ENCODE measurements at places on chromosomes 4 and X.

DNA sequence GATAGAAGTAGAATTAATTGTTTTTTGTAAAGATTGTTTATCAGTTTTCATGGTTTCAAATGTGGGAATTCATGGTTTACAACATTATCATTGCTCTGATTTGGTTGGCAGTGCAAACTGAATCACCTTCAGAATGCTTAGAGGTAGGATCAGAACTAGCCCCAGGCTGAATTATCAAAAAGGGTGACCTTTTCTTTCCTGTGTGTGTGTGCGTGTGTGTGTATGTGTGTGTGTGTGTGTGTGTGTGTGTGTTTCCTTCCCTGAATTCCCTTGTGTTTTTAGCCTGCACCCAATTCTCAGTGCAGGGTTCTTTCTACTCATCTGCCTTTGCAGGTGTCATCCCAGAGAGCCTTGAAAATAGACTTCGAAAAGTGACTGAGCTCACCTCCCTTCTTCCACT lies 125.0 kb downstream of the BMPR1B start:
- no peak for DNase-seq

DNA sequence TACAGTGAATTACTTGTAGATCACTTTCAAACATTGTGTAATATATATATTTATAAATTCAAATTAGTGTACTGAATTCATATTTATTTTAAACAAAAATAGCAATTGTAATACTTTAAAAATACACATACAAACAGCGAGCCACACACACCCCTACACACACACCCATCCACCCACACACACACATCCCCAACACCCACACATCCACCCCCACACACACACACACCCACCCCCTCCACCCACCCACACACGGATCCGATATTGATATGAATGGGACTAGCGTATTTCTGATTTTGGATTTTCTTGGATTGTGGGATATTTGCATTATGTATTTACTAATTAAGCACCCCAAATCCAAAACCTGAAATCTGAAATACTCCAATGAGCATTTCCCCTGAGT lies 451.2 kb downstream of the PCDH7 start:
- no peak for DNase-seq

DNA sequence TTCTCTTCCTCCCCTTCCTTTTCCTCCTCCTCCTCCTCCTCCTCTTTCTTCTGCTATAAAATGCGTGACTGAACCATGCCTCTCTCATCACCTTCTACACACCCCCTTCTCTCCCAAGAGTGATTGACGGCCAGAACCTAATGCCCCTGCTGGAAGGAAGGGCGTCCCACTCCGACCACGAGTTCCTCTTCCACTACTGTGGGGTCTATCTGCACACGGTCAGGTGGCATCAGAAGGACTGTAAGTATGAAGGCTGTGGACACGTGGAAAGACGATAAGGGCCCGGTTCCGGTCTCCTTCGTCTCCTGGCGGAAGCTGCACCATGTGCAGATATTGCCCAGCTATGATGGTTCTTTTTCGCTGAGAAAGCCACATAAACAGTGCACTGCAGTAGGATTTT lies 12.1 kb upstream of the ARSF start:
- no peak for DNase-seq

GRCh38 chr4:157992038-157992705 lies 180.7 kb downstream of the GASK1B start:
- peak; percentile 1 for DNase-seq

GRCh38 chrX:1500701-1501624 lies 36.0 kb downstream of the P2RY8 start:
- DNase-seq: no peak

DNA sequence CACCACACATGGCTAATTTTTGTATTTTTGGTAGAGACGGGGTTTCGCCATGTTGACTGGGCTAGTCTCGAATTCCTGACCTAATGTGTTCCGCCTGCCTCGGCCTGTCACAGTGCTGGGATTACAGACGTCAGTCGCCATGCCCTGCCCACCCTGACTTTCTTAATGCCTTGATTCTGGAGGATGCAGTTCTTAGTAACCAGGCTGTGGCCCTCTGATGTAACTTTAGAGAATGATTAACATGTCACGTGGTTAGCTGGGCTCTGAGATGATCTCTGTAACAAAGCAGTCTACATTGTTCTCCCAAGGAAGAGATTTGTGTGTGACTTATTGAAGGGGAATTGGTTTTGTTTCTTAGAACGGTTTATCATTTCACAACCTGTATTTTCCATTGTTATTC lies 30.6 kb downstream of the ANK2 start:
- DNase-seq: no peak

GRCh38 chrX:29858714-29859113 lies 356.6 kb upstream of the MAGEB2 start:
- DNase-seq: no peak

- DNase-seq: no peak
These were observed 76.9 kb upstream of the AFAP1 start for GRCh38 chr4:8016527-8016926.

DNA sequence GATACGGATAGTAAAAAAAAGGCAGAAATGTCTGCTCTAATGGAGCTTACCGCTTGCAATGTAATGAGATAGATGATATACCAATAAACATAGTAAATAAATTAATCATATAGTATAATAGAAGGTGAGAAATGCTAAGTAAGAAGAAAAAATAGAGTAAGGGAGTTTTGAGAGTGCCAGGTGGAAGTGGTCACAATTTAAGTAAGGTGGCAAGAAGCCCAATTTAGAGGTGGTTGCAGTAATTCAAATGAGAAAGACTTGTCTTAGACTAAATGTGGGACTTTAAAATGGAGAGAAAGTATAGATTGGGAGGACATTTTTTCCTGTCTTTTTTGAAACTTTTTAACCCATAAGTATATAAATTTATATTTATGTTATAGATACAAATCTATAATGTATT lies 26.0 kb downstream of the TBC1D19 start:
- DNase-seq: no peak

DNA sequence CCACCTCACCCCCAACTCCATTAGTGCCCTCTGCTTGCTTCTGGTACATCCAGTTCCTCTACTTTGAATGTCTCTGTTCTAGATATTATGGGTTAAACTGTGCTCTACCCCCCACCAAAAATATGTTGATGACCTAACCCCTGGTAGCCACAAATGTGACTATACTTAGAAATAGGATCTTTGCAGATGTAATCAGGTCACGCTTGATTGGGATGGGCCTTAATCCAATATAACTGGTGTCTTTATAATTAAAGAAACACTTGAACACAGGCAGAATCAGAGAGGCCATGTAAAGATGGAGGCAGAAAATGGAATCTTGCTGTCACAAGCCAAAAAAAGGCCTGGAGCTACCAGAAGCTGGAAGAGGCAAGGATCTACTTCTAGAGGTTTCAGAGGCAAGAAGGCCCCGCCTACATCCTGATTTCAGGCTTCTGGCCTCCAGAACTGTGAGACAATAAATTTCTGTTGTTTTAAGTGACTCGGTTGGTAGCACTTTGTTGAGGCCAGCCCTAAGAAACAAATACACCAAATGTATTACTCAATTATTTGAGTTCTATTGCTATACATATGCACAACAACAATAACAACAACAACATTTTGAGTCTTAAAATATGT lies 220.0 kb downstream of the PPP3CA start:
- no peak for DNase-seq

DNA sequence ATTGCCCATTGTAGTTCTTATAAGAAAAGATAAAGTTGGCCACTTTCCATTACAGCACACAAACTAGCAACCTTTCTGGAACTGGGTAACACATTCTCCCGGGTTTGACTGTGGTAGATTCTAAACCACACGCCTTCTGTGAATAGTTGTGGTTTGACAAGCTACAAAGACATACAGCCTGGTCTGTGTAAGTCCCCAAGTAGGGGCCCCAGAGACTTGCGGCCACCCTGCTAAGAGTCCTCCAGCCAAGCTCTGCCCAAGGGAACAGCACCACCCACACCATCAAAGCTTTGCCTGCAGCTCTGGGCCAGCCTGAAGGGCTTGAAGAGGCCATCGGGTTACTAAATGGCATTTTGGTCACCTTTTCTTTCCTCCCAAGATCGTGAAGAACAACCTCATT lies 203.4 kb downstream of the MAML3 start:
- DNase-seq: no peak

- DNase-seq: no peak
These were observed 86.2 kb downstream of the ABLIM2 start for GRCh38 chr4:8072235-8072968.

GRCh38 chr4:132114885-132115284 lies 1034.2 kb upstream of the PCDH10 start:
- no peak for DNase-seq

- no peak for DNase-seq
These were observed 222.1 kb downstream of the CAMK2D start for GRCh38 chr4:113539408-113539807.

- DNase-seq: no peak
These were observed 68.9 kb upstream of the FAM47B start for GRCh38 chrX:34873500-34874225.

GRCh38 chr4:107655289-107655688 lies 64.7 kb downstream of the PAPSS1 start:
- DNase-seq: no peak

DNA sequence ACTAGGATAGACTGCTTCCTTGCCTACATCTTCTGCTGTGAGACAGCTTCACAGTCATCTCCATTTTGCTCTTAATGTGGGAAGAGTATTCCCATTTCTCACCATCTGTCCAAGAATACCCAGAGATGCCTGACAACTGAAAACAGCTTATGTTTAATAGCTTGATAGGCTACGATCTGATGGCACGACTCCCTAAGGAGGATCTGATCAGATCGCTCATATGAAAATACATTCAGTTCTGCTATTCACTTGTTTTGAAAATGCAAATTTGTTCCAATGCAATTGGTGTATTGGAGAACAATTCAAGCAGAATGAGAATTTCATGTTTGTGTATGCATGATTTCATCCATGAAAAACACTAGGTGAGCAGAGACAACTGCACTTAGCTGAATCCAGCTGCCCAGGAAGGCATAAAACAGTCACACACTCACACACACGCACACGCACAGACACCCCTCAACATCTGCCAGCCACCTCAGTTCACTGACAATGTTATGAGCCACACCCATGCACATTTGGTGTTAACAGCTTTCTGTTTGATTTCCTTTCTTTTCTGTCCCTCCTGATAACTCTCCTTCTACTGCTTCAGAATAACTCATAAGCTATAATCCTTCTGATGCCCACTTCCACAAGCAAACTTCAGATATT lies 29.6 kb downstream of the TRIML1 start:
- DNase-seq: no peak

- no peak for DNase-seq
These were observed 136.8 kb downstream of the TECRL start for GRCh38 chr4:64272432-64272831.

DNA sequence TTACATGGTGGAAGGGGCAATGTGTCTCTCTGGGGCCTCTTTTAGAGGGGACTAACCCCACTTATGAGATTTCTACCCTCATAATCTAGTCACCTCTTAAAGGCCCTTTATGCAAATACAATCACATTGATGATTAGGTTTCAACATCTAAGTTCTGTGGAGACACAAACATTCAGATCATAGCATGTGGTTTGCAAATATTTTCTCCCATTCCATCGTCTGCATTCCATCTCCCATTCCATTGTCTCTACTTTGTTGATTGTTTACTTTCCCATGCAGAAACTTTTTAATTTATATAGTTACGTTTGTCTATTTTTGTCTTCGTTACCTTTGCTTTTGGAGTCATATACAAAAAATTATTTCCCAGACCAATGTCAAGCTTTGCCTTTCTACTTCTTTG lies 927.5 kb upstream of the INTU start:
- DNase-seq: no peak

DNA sequence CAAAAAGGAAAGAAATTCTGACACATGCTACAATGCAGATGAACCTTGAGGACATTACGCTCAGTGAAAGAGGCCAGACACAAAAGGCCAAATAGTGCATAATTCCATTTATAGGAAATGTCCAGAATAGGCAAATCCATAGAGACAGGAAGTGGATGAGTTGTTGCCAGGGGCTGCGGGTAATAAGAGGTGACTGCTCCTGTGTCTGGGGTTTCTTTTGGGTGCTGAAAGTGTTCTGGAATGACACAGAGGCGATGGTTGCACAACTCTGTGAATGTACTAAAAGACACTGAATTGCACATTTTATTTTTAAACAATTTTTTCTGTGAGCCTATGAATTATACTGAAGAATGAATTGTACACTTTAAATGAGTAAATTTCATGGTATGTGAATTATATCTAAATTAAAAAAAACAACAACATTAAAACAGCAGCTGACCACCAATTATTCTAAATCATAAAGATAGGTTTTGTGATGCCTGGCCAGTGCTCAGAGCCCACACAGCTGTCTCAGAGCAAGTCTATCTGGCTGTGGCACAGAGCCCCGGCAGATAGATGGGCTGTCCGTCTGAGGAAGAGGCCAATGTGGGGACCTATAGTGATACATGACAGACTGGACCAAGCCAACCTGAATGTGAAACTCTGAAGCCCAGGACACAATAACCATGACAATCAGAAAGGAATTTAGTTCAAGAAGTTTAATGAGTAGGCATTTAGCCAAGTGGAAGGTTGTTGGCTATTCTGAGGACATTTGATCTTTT lies 23.5 kb upstream of the IRAK1 start:
- no peak for DNase-seq

DNA sequence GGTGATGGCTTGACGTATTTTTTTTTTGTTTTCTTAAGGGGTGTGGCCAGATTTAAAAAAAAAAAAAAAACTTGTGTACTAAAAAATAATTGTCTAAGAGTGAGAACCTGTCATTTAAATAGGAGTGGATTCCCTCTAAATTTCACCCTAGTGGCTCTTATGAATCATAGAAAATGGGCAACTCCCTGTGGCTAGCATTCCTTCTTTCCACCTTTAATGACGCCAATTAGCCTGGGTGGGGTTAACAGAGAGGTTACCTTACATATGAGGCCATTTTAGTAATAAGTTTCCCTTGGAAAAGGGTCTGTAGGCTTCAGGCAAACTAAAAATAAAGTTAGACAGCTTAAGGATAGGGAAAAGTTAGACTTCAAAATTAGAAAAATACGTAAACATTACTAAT lies 223.5 kb upstream of the FAM241A start:
- no peak for DNase-seq

GRCh38 chrX:152638443-152638904 lies 779 bp downstream of the GABRQ start:
- DNase-seq: no peak

GRCh38 chr4:78776729-78777575 lies 802 bp downstream of the BMP2K start:
- DNase-seq: peak; percentile 35

GRCh38 chrX:21056622-21057021 lies 317.6 kb upstream of the CNKSR2 start:
- DNase-seq: no peak

DNA sequence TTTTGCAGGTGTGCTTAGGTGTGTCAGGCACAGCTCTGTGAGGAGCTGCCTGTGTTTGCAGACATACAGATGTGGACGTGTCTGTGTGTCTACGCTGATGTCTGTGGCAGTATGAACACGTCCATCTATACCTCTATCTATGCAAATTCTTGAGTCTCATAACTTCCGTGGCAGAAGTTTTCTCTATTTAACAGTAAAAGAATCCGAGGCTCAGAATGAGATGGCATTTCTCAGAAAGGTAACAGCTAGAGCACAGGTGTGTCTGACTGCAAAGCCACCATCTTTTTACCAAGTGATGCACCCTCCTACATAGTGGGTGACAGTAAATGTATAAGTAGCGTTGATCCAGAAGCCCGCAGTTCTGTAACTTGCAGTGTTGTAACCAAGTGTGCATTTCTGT lies 39.9 kb upstream of the CYP4V2 start:
- no peak for DNase-seq

Measured in activated gamma-delta T cell treated with anti-CD3 and anti-CD28 coated beads, Interleukin-2, amount 50 U/mL, for 16 hours (primary cell).